Fibroblast of the aortic adventitia (primary cell): ENCODE measurements at places on chromosomes 3 and 15. TPM values are rescaled to one million over a fixed set of nuclear protein-coding genes. Genes with fewer than 3 reads are reported as not detected.
A peak's percentile ranks its signal among the peaks of the same experiment; 100 is the strongest.

Gene ROPN1
- total RNA-seq, result not detected in 2 replicates

Gene RARB
- 3.1 and 4.2 TPM in 2 replicates for total RNA-seq

Gene ESYT3
- total RNA-seq, result 0.27 and 0.65 TPM in 2 replicates

Gene C3orf70
- 0.16 and 1.1 TPM in 2 replicates for total RNA-seq

Gene WDR93
- total RNA-seq, result 0.09 and 0.49 TPM in 2 replicates

Gene CNTN4
- 0.09 TPM in 1 of 2 replicates, not detected in the other for total RNA-seq

Gene LYZL4
- total RNA-seq, result not detected in 2 replicates

Gene RBP2
- not detected in 2 replicates for total RNA-seq

Gene NOX5
- 0.08 and 0.27 TPM in 2 replicates for total RNA-seq

Gene CELF6
- total RNA-seq, result 0.18 and 1.6 TPM in 2 replicates

Gene TMEM266
- 0.09 TPM in 1 of 2 replicates, not detected in the other for total RNA-seq

- DNase-seq, result no peak
Measured at GRCh38 chr15:92336419-92336987, 57.2 kb upstream of the ST8SIA2 start.

DNA sequence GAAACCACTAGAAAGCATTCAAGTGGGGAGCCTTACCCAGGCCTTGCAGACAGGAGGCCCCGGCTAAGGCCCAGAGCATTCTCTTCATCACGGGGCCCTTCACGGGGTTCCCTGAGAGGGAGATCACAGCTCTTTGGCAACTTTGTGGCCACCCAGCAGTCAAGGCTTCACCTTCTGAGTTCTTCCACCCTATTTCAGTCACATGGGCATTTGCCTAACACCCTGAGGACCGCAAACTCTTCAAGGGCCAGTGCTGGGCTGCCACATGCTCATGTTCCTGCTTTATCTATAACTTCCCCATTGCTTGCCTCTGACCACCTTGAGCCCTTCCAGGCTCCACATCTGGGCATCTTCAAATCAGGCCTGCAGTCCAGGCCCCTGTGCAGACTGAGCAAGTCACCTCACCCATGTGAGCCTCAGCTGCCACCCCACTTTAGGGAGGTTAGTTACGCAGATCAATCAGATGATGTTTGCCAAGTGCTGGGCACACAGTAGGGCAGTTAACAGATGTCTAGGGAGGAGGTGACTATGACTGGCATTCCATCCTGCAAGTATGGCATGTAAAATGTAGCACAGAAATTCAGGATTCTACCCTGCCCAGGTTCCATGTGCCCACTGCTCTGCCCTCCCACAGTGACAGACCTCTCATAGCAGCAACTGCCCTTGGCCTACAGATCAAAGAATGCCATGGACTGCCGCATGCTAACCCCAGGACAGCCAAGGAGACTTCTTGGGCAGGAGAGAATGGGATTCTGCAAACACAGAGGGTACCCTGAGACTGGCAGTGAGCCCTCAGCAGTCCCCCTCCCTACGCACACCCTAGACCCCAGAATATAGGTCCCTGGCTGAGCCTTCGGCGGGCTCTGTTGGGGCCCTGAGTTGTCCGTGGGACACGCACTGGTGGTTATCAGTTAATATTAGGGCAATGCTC is 37.6 kb upstream of the ZNF710 start:
- no peak for DNase-seq

GRCh38 chr3:10400749-10401495 is 80.0 kb upstream of the SEC13 start:
- no peak for DNase-seq

DNA sequence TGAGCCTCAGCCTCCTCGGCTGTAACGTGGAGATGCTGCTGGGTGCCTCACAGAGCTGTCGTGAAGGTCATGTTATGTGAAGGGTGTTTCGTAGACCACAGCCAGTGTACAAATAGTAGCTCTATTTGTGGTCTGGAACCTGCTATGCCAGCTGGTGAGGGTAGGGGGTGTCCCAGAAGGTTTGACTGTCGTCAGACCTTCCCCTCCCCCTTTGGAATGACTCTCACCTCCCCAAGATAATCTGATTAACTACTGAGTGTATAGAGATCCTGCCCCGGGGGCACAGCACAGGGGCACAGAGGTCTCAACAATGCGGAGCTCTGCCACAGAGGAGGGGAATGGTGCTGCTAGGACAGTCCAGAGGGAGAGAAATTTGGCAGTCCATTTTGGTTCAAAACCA is 20.5 kb downstream of the FGD5 start:
- DNase-seq, result no peak

GRCh38 chr3:183114384-183115178 is 15.3 kb upstream of the MCCC1 start:
- no peak for DNase-seq

DNA sequence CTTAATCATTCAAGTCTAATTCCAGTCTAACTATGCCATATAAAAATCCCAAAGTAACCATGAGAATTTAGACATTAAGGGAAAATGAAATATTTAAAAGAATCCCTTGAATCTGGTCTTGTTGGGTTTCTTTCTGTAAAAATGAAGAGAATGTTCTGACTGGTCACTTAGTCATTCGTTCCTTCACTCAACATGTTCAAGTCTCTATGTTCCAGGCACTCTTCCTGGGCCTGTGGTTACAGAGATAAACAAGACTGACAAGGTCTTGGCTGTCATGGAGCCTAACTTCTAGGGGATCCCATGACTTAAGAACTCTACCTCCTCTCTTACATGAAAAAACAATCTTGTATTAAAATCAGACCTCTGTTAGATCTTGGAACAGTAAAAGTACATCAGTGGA is 638.6 kb upstream of the TBL1XR1 start:
- peak; percentile 98 for DNase-seq

DNA sequence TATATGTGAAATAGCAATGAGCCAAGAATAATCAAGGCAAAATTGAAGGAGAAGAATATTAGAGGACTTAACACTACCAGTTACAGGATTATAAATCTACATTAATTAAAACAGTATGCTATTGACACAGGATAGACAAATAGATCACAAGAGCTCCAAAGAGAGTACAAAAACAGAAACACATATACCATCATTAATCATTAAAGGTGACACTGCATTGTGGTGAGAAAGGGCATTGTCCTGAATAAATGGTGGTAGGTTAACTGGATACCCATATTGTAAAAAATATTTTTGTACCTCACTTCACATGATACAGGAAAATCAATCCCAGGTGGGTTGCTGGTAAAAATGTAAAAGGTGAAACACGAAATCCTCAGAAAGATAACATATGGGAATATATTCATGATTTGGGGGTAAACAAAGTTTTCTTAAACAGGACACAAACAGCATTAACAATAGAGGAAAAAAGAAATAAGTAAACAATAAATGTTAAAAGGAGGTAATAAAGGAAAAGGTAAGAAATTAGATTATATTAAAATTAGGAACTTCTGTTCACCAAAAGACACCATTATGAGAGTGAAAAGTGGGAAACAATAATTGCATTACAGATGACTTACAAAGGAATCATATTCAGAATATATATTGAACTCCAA is 145.2 kb downstream of the THRB start:
- DNase-seq, result no peak
